Activated T-cell treated with anti-CD3 and anti-CD28 coated beads for 4 hours (primary cell): ENCODE measurements at places on chromosomes 12 and 14.
A peak's percentile ranks its signal among the peaks of the same experiment; 100 is the strongest.

GRCh38 chr12:61993734-61994345, 266.4 kb upstream of the USP15 start:
- no peak for DNase-seq

DNA sequence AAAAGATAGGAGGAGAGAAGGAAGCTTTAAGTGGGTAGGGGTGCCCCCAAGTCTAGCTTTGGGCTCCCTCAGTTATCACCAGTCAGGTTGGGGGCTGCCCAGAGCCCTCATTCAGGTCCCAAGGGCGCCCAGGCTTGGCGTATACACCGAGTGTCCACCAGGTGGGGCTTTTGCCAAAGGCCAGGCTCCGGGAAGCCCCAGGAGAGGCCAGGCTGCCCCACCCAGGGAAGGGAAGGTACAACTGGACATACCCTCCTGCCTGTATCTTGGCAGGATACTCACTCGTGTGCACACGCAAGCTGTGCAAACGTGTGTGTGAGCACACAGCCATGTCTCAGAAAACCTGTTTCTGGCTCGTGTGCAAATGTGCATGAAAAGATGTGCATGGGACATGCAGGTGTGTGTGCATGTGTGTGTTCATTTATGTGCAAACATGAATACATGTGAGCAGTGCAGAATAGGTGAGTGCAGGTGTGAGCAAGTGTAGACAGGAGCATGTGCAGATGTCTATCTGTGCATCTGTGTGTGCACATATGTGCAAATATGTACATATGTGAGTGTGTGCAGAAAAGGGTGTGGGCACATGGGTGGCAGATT, 103.9 kb upstream of the MYL2 start:
- DNase-seq: peak; percentile 40

DNA sequence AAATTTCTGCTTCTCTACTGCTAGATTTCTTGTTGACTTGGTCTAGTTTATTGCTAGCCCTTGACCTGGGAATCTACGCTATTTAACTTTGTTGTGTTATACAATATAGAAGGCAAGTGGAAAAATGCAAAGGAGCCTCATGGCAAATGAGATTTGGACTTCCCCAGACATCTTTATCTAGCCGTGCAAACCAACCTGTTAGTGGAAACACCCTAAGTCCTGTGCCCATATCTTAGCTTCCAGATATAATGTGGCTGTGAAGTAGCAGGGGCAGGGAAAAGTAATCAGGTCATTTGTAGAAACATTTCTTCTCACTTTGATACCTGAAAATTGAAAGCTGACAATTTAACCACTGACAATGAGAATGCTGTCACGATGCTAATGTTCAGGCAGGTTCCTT, 90.7 kb upstream of the ATP2B1 start:
- no peak for DNase-seq

GRCh38 chr14:103712633-103713247, 2.5 kb downstream of the XRCC3 start:
- no peak for DNase-seq

DNA sequence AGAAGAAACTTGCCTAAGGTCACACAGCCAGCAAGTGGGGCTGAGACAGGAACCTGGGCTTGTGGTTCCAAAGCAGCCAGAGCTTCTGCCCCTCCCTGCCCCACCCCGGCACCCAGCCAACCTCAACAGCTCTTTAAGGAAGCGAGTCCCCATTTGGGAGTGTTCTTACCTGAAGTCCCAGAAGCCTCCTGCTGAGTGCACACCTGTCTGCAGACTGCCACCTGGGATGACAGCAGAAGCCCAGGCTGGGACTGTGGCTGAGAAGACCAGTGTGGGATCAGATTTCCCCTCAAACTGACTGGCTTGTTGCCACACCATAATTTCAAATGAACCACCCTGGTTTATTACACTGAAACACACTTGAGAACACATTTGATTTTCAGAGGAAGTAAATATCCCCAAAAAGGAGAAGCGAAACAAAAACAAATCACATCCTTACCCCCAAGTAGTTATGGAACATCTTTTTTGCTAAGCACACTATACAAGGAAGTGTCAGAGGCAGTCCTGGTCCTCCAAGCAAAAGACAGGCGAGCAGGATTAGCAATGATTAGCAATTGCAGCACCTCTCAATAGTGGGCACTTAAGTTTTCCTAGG, 6.3 kb upstream of the RIN3 start:
- no peak for DNase-seq

- no peak for DNase-seq
These were observed 34.8 kb upstream of the PMCH start for GRCh38 chr12:102232446-102232845.

- DNase-seq: no peak
These were observed 37.3 kb upstream of the CSRP2 start for GRCh38 chr12:76916170-76916540.

GRCh38 chr14:106826833-106827369, 1300.5 kb downstream of the TMEM121 start:
- DNase-seq: no peak
